AG10803 (cell line): ENCODE measurements at places on chromosomes 2 and 18.

GRCh38 chr18:36572135-36572856 lies 256.5 kb downstream of the TPGS2 start:
- peak; percentile 66 for DNase-seq

DNA sequence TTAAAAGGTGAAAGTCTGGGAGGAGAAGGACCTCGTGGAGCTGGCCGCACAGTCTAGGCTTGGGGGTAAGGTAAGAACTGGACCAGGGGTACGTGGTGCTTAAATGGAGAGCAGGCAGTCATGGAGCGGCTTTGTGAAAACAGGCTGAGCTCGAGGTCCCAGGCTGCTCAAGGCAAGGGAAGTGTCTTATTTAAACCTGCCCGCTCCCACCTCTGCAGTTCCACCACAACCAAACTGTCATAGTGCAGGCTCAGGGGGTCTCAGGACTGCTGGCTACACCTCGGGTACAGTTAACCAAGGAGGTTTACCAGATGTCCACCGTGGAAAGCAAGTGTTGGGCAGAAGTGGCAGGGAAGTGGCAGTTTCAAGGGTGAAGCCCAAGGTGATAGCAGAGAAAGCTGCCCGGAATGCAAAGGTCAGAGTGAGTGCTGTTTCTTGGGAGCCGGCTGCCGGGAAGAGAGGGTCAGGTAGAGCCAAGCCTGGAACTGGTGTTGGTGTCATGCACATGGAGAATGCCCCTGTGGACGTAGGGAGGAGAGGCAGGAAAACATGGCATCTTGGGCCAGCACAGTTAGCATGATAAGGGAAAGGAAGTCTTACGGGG lies 203.3 kb downstream of the GBX2 start:
- DNase-seq: no peak

- no peak for DNase-seq
Measured at GRCh38 chr2:147923846-147924245, 79.0 kb downstream of the ACVR2A start.

GRCh38 chr2:107436281-107436680 lies 390.4 kb upstream of the RGPD4 start:
- DNase-seq: no peak

- DNase-seq: no peak
Measured at GRCh38 chr2:131033786-131034121, 59.5 kb downstream of the FAM168B start.

DNA sequence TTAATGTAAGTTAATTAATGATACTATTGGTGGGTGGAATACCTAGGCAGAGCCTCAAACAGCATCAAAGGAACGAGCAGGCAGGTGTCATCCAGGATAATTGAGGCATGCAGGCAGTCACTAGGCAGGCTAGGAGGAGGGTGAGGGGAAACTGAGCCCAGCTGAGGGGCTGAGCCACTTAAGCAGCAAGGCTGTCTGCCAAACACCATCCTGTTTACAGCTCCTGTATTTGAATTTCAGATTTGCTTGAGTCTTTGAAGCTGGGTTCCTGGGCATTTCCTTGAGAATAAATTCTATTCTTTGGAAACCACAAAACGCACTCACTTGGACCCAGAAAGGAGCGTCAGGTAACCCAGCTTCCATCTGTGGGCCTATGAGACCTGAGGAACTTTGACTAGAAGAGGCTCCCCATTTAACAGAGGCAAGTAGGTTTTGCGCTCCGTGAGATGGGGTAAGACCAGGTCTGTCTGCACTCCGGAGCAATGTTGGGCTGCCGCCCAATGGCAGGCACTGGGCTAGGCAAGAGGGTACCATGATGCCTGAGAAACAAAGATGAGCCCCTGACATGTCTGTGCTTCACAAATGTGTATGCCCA lies 2.0 kb downstream of the EDAR start:
- no peak for DNase-seq

- DNase-seq: peak; percentile 69
Measured at GRCh38 chr2:189799531-189799930, 15.3 kb downstream of the PMS1 start.

- DNase-seq: no peak
Measured at GRCh38 chr2:205510345-205510744, 172.0 kb upstream of the NRP2 start.

- DNase-seq: no peak
Measured at GRCh38 chr2:242058116-242058680, 188.7 kb downstream of the RTP5 start.

DNA sequence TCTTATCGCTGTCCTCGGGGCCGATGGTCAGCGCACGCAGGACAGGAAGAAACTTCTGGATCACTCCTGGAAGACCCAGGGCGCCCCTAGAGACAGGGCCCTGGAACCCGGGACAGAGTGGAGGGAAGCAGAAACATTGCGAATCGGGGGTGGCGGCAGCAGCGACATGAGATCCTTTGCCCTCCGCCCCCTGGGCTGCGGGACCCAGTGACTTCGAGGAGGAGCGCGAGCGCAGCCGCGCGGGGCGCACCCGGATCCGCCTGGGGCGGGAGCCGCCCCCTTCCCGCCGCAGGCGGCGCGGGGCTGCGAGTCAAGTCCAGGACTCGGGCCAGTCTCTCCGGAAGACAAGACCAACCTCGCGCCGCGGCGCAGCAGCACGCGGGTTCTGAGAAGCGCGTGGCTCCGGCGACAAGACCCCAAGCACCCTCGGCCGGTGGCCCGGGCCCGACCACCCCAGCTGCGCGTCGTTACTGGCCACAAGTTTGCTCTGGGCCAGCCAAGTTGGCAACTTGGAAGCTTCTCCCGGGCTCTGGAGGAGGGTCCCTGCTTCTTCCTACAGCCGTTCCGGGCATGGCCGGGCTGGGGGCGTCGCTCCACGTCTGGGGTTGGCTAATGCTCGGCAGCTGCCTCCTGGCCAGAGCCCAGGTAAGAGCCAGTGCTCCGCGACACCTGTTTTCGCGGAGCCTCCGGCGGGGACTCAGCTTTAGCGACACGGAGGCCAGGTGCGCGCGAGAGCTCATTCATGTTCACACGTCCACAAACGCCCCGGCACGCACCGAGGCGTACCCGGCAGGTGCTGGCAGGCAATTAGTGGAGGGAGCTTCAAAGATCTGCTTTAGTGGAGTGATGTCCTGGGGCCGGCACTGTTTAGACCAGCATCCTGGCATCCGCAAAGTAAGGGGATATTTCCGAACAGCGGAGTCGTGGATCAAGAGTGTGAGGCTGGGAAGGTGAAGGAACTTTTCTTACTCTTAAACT lies at the start of gene PTH2R:
Gene PTH2R (plus strand): TSS at position 319 of the 978 bp plus-strand sequence. CDS start 252 bp downstream, at position 571.
- DNase-seq: no peak

DNA sequence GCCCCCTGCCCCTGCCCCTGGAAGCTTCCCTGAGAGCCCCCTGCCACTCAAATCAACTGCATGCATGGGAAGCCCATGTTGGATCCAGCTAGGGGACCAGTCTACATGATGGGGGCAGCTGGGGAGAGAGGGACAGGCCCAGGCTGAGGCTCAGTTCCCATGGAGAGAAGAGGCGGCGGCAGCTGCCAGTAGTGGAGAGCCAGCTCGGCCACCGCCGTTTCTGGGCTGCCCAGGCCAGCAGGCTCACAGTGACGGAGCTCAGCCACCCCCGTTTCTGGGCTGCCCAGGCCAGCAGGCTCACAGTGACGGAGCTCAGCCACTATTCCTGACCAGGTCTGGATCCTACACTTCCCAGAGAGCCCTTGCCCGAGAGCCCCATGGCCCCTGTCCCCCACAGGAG lies 3.6 kb downstream of the MAB21L4 start:
- no peak for DNase-seq

DNA sequence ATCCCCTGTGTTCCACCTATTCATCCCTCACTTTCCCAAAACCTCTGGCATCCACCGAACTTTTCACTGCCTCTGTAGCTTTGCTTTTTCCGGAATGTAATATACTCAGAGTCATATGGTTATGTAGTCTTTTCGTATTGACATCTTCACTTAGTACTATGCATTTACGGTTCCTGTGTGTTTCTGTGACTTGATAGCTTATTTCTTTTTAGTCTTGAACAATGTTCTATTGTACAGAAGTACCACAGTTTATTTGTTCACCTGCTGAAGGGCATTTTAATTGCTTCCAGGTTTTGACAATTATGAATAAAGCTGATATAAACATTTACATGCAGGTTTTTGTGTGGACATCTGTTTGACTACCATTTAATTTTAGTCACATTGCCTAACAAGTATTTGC lies 154.7 kb upstream of the DOK6 start:
- DNase-seq: no peak

DNA sequence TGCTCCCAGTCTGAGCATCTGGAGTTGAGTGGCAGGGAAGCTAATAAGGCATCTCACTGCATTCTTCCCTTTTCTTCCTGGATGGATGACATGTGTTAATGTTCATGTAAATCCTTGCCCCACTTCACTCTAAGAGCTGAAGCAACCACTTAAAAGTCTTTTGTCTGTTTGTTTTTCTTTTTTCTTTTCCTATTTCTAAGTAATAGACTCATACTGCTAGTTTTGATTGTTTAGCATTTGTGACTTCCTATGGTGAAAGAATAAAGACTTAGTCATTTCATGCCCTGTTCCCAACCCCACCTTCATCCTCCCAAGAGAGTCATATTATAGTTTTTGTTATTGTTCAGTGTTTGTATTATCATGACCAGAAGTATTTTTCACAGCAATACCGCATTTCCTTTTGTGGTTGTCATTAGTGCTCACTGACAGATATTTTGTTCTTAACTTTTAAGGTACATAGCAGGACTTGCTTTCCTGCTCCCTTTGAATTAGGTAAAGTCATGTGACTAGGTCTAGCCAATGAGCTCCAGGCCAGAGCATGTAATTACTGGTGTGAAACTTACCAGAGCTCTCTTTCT lies 18.1 kb upstream of the SPP2 start:
- DNase-seq: peak; percentile 83

DNA sequence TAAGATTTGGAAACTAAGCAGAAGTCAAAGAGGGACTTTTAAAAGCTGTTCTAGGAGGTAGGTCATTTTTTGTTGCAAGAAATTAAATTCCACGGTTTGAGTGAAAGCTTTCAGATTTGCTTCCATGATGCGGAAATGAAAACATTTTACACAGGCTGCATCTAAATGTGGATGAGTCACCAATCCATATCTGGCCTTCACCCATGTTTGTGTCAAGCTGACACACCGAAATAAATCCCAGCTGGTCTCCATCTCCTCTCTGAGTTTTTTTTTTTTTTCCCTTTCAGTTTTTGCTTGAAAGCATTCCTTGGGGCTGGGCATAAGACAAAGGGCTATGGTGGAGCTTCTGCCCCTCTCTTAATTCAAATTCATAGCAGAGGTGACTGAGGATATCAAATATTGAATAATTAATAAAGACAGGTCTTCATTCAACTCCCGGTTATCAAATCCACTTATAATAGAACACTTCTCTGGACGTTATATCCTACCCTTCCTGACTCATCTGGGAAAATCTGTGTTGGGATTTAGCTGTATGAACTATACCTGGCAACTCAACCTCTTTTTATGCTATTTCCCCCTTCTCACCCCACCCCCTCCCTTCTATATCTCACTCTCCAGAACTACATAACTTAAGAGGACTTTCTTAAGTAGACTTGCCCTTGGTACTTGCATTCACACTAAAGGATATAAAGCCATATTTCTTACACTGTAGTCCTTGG lies 558.3 kb upstream of the GCFC2 start:
- no peak for DNase-seq

DNA sequence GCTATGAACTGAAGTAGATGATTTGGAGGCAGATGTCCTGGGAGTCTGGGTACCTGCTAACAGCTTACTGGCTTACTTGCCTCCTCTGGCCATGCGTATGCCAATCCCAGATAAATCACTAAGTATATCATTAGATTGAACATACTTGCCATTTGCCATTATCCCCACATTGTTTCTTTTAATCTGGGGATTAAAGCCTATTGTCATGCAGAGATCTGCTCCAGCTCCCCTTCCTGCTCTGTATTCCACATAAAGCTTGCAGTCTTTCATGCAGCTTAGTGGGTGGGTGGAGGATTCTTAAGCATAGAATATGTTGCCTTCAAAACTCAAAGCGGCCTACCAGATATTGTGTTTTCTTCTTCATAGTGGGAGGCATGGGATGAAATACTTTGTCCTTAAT lies 311.8 kb upstream of the MMADHC start:
- DNase-seq: no peak

DNA sequence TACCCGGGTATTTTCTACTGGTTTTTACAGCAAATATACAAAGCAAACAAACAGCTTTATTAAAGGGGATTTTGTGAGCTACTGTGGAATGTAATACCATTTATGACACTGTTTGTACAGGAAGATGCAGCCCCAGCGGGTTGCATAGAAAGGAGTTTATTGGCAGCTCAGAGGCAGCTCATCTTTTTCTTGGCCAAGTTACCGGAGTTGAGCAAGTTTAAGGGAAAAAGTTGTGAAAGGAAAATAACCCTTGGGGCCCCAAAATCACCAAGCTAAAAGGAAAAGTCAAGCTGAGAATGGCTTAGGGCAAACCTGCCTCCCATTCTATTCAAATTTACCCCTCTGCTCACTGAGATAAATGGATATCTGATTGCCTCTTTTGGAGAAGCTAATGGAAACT lies 60.8 kb downstream of the MOB4 start:
- peak; percentile 80 for DNase-seq

- DNase-seq: no peak
Measured at GRCh38 chr2:21361957-21362486, 238.3 kb downstream of the TDRD15 start.
